Esophagus squamous epithelium (tissue), 5 donors: ENCODE measurements at places on chromosomes 4 and X.
A peak's percentile ranks its signal among the peaks of the same experiment; 100 is the strongest.

GRCh38 chr4:55834086-55834795 is 14.7 kb downstream of the EXOC1L start:
- H3K4me1 ChIP-seq: no peaks in the 10 kb centered on the region
- no peak overlapping the region for H3K4me3 ChIP-seq
- no peak overlapping the region for H3K27ac ChIP-seq
- no peak for DNase-seq
- H3K27me3 ChIP-seq: no peaks in the 10 kb centered on the region

GRCh38 chr4:48173056-48173991 is 39.3 kb upstream of the TXK start:
- no peak overlapping the region for H3K27ac ChIP-seq
- no peaks in the 10 kb centered on the region for H3K4me1 ChIP-seq
- H3K4me3 ChIP-seq: no peak overlapping the region
- no peaks in the 10 kb centered on the region for H3K27me3 ChIP-seq

GRCh38 chr4:13570916-13571315 is 26.6 kb upstream of the NKX3-2 start:
- peaks cover 96% of the 10 kb centered on the region for H3K36me3 ChIP-seq
- no peak overlapping the region for H3K27ac ChIP-seq
- H3K4me1 ChIP-seq: no peaks in the 10 kb centered on the region
- no peak overlapping the region for H3K4me3 ChIP-seq

GRCh38 chrX:54494166-54494988 is 1.7 kb downstream of the FGD1 start:
- peak overlapping the region; percentile 81 for H3K27ac ChIP-seq
- H3K4me3 ChIP-seq: peak overlapping the region; percentile 74
- no peaks in the 10 kb centered on the region for H3K36me3 ChIP-seq

- no peak overlapping the region for H3K4me3 ChIP-seq
- no peak overlapping the region for H3K27ac ChIP-seq
- DNase-seq: no peak
- no peaks in the 10 kb centered on the region for H3K4me1 ChIP-seq
Observed at GRCh38 chr4:38266616-38267015, 306.4 kb downstream of the PTTG2 start.

- H3K27me3 ChIP-seq: no peaks in the 10 kb centered on the region
- no peak for DNase-seq
- no peaks in the 10 kb centered on the region for H3K36me3 ChIP-seq
- H3K27ac ChIP-seq: no peak overlapping the region
Observed at GRCh38 chrX:103716962-103717361, 6.3 kb downstream of the TMEM31 start.

GRCh38 chrX:107744868-107745267 is 30.7 kb downstream of the TSC22D3 start:
- no peak overlapping the region for H3K4me3 ChIP-seq
- no peaks in the 10 kb centered on the region for H3K27me3 ChIP-seq
- H3K27ac ChIP-seq: no peak overlapping the region
- no peak for DNase-seq
- peaks cover 32% of the 10 kb centered on the region for H3K4me1 ChIP-seq

- no peak for DNase-seq
- H3K36me3 ChIP-seq: no peaks in the 10 kb centered on the region
- no peaks in the 10 kb centered on the region for H3K27me3 ChIP-seq
- H3K4me1 ChIP-seq: no peaks in the 10 kb centered on the region
- no peak overlapping the region for H3K4me3 ChIP-seq
- H3K27ac ChIP-seq: no peak overlapping the region
Observed at GRCh38 chr4:150381036-150381435, 200.9 kb upstream of the MAB21L2 start.

- H3K27me3 ChIP-seq: no peaks in the 10 kb centered on the region
- H3K36me3 ChIP-seq: no peaks in the 10 kb centered on the region
- H3K4me3 ChIP-seq: no peak overlapping the region
- H3K4me1 ChIP-seq: no peaks in the 10 kb centered on the region
- H3K27ac ChIP-seq: peak overlapping the region; percentile 49
Observed at GRCh38 chr4:189809839-189810238, 130.8 kb upstream of the FRG1 start.

DNA sequence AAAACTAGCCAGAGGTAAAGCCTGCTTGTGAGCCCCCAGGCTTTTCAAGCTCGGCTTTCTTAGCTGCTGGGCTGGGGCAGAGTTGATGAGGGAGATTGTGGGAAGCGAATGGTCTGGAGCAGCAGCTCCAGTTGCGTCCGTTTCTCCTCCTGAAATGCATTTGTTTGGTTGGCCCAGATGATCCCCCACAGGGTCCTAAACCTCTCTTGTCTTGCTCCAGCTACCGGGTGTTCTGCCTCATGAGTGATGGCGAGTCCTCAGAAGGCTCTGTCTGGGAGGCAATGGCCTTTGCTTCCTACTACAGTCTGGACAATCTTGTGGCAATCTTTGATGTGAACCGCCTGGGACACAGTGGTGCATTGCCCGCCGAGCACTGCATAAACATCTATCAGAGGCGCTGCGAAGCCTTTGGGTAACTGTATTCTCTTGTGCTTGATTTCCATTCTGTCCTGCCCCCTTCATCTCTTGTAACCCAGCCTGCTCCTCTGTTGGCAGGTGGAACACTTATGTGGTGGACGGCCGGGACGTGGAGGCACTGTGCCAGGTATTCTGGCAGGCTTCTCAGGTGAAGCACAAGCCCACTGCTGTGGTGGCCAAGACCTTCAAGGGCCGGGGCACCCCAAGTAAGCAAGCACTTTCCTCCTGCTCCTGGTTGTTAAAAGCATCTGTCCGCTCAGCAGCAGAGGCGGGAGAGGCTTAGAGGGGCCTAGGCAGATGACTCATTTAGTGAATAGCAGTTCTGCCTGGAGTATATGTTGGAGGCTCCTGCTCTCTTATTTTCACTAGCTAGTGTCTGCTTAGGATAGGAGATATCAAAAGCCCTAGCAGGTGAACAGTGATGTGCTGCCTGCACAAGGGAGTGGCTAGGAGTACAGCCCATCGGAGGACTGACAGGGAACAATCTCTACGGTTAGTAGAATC is 15.3 kb downstream of the TKTL1 start:
- H3K4me3 ChIP-seq: no peak overlapping the region
- H3K36me3 ChIP-seq: no peaks in the 10 kb centered on the region

- H3K4me3 ChIP-seq: no peak overlapping the region
- peak overlapping the region; percentile 65 for H3K27ac ChIP-seq
- DNase-seq: no peak
- H3K4me1 ChIP-seq: no peaks in the 10 kb centered on the region
- H3K27me3 ChIP-seq: no peaks in the 10 kb centered on the region
Observed at GRCh38 chr4:152586668-152587067, 50.8 kb upstream of the FBXW7 start.
